Stimulated activated CD8-positive, alpha-beta memory T cell treated with anti-CD3 and anti-CD28 coated beads, Interleukin-7, amount 100 ng/mL, for 48 hours (primary cell): ENCODE measurements at places on chromosomes 2 and 18.

DNA sequence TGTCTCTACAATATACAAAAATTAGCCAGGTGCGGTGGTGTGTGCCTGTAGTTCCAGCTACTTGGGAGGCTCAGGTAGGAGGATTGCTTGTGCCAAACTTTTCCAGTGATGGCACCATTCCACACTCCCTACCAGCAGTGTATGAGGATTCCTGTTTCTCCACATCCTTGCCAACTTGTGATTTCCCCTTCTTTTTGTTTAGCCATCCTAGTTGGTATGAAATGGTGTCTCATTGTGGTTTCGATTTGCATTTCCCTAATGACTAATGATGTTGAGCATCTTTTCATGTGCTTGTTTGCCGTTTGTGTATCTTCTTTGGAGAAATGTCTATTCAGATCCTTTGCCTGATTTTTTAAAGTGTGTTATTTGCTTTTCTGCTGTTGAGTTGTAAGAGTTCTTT is 41.0 kb downstream of the EPB41L5 start:
- DNase-seq = no peak

DNA sequence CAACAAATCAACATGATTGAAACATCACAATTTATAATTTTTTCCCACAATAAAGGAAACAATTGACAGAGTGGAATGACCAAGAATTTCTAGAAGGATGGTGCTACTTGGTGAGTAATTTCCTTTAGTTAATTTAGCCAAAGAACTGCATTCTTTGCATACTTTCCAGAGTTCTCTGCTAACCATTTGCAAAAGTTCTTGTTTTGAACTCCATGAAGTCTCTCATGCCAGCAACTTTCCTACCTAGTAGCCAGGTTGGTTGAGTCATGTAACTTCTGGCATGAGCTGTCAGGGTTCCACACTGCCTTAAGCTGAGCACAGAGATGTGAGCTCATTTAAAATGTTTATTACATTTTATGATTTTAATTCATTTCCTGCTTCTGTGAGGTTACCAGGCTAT is 539.6 kb downstream of the PID1 start:
- DNase-seq = no peak

DNA sequence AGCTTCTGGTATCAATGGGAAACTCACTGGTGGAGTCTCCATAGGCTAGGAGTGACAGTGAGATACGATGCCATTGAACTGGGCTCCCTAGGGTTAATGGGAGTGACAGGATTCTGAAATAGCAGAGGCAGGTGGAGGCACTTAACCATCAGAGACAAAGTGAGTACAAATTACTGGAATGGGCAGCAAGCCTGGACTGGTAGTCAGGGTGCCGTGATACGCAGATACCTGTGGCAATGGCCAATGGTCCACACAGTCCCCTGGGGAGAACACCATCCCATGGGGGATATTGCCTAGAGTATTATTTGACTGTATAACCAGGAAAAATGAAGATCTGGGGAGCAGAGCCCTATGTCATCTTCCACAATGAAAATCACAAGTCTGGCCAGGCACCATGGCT is 17.3 kb downstream of the CHCHD5 start:
- no peak for DNase-seq

- DNase-seq = no peak
Measured at GRCh38 chr2:71597756-71598155, 144.4 kb downstream of the DYSF start.

- DNase-seq = no peak
Measured at GRCh38 chr18:31258789-31259188, 59.2 kb upstream of the DSG1 start.

DNA sequence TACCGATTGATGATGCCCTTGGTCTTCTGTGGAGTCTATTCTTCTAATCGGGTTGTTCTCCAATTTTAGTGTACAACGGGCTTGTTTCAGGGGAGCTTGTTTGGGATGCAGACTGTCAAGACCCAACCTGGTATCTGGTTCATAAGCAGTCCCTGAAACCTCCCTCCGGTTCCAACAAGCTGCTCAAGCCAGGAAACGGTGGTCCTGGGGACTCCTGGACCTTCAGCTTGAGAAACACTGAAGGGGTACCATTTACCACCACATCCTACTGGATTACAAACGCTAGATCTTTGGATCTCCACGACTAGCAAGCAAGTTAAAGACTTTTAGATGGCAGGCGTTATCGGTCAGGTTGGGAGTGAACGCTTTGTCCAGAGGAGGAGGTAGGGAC is 2.0 kb downstream of the BCL2 start:
- no peak for DNase-seq

DNA sequence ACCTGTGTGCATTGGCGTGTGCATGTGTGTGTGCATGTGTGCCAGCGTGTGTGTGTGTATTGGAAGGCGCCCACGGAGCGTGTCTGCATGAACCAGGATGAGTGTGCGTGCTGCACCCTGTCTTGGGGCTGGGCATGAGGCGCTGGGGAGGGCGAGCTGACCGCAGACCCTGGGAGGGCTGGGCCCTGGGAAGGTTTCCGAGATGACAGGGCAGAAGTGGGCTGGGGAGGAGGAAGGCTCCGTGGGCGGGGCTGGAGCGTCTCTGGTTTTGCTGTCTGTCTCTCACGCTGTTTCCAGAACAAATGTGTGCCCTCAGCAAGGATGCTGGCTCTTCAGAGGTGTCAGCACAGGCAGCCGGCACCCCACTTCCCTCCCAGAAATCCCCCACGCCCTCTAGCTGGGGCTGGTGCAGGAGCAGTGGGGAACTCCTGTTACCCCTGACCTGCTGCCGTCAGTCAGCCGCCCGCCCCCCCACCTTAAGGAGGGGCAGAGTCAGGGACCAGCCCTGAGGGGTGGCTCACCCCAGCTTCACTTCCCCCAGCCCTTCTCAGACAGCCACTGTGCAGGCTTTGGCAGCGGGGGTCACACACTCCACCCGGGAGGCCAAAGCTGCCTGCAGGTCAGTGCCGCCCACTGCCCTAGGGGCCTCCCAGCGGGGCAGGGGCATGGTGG is at the start of gene GPR35:
Gene GPR35, plus strand, starts transcription at position 531 of the 672 bp plus-strand sequence. CDS start 4,473 bp downstream, outside the sequence.
- peak; percentile 89 for DNase-seq

DNA sequence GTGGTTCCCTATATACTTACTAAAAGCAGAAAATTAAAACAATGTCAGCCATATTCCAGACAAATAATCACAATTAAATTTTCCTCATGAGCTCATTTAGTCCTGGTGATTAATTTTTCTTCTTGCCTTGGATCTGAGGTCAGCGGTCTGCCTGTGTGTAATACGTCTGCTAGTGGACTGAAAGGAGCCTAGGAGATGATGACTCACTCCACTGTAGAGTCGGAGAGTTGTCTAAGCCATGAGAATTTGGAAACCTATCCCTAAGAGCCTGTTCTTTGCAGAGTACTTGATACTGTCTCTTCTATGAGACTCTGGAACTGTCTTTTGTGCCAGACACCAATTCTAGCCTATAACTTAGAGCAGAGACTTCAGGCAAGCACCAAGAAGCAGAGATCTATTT is 94.2 kb upstream of the RAB27B start:
- DNase-seq = no peak

DNA sequence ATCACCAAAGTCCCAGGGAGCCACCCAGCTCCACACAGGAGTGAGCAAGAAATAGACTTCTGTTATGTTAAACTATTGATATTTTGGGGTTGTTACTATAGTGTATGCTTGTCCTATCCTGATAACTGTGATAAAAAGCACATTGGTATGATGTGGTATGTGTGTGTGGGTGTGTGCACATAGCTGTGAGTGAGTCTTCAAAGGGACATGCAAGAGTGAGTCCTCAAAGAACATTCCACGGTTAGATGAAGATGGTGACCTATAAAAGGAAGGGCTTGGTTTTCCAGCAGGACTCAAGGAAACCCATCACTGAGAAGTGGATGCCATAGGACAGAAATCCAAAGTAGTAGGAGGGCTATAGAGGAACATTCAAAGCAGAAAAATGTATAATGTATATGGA is 342.9 kb downstream of the TSN start:
- no peak for DNase-seq

- no peak for DNase-seq
Measured at GRCh38 chr18:3579701-3580100, 129.7 kb downstream of the TGIF1 start.

GRCh38 chr18:23614891-23615290 is 28.6 kb upstream of the NPC1 start:
- DNase-seq = no peak

GRCh38 chr2:121333834-121334558 is 49.0 kb upstream of the TFCP2L1 start:
- no peak for DNase-seq

DNA sequence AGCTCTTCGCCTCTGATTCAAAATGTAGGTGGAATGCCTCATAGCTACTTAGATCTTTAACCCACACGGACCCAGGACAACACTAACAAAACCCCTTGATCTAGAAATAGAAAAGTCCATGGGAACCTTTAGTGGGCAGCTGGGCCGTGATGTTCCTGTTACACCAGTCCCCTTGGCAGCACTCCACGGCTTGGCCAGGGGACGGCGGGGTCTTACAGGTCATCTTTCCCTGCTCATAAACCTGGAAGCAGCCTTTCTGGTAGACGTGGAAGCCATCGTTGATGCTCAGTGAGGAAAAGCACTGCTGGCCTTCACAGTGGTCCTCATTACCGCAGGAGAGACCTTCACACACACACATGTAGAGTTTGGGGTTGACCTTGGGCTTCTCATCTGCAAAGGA is 95.9 kb downstream of the ACVR1 start:
- no peak for DNase-seq

DNA sequence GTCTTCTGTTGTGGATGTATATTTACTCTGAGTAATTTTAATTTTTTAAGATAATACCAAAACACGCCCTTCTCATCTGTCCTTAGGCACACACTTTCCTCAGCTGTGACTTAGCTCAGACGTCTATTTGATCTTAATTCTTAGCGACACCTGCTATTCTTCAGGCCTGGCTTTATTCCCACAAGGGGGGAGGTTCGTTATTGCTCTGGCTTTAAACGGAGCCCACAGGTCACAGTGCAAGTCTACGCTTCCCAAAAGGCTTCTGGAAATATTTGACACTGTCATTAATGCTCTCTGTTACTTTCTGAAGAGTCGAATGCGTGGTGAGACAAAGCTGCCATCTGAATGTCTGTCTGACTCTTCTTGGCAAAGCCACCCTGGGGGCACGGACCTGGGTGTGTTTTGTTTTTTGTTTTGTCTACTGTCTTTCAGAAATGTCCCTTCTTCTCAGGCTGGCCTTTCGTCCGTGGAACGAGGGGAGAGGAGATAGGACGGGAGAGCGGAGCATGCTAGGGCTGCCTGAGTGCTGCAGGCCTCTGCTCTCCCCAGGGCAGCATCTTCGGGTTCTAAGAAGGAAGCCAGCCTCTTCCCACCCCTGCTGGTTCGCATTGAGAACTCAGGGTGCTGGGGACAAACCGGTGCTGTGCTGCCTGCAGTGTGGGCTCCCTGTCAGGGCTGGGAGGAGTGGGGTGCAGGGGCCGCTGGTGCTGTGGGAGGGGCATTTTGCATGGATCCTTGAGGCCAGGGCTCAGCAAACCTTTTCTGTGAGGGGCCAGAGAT is 61.9 kb downstream of the ASAP2 start:
- no peak for DNase-seq

DNA sequence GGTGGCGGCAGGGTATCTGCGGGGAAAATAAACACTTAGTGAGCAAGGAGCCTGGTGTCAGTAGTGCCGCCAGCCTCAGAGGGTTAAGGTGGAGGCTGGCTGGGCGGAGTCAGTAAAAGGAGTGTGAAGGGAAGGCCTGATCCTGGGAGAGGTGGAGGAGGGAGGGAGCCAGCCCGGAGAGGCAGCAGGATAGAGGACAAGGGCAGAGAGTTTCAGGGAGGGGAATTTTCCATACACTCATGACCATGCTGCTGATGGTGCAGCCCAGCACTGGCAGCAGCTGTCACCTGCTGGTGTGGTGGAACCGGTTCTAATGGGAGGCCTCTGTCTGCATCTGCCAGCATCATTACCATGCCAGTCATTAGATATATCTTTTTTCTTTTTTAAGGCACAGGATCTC is 2.0 kb upstream of the TEX44 start:
- no peak for DNase-seq

DNA sequence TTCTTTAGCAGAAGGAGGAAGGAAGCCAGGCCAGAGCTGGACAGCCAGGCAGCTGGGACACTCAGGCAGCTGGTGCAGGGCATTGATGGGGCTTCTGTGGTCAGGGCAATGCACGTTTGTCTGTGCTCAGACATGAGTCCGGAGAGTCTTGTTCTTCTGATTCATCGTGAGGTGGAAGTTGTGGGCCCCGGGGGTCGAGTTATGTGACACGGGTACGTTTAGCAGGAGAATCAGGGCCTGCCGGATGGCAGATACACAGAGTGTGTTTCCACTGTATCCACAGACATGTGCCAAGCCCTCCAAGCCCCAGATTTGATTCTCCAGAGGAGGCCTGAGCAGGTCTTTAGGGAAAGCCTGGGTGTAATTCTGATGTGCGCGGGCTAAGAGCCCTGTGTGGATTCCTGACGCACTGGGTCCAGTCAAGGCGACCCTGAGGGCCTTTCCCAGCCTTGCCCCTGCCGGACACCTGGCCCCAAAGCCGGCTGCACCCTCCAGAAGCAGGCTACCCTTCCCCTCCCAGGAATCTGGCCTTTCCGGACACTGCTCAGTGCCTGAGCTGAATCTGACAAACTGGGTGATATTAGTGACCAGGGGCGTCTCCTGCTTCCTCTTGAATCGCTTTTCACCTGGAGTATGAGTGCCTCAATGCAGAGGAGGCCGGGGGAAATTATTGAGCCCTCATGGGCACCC is 10.1 kb downstream of the ARHGEF4 start:
- DNase-seq = no peak

DNA sequence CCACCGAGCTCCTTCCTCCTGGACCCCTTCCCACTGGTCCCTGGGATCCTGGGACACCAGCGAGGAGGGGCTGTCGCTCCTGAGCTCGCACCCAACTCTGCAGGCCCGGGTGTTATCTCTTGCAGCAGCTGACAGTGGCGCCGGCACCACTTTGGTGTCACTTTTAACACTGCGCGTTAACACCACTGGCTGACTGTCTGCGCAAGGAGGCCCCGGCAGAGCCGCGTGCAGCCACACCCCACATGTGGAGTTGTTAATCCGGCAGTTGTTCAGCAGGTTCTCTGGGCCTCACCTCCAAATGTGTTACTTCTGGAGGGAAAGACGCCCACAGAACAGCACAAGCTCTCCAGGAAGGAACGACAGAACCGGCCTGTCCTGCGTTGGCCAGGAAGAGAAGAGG is 155.0 kb upstream of the GLI2 start:
- DNase-seq = no peak

GRCh38 chr18:11883153-11883552 is 25.0 kb downstream of the MPPE1 start:
- DNase-seq = no peak

DNA sequence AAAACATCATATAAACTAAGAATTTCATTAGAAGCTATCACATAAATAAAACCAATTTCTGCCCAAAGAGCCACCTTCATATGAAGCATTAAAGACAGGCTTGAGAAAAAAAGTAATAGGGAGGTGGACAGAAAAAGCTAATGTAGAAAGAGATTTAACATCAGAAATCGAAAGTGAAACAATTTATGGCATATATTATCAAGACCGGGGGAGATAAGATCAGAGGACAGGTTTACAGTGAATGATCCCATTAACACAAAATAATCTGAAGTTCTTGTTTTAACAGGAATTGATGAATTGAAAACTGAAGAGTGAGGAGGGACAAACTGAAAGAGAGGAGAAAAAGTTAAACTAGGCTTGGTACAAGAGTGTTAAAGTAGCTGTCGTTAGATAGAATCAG is 786.3 kb upstream of the FSHR start:
- no peak for DNase-seq
